ENCODE measurements at places on chromosomes 1 and 21.

GRCh38 chr1:36385410-36386264, at the start of gene STK40:
STK40 (minus strand) TSS chr1:36385924; CDS start chr1:36361332, 24,592 bp downstream.
- peak; percentile 97 for DNase-seq

DNA sequence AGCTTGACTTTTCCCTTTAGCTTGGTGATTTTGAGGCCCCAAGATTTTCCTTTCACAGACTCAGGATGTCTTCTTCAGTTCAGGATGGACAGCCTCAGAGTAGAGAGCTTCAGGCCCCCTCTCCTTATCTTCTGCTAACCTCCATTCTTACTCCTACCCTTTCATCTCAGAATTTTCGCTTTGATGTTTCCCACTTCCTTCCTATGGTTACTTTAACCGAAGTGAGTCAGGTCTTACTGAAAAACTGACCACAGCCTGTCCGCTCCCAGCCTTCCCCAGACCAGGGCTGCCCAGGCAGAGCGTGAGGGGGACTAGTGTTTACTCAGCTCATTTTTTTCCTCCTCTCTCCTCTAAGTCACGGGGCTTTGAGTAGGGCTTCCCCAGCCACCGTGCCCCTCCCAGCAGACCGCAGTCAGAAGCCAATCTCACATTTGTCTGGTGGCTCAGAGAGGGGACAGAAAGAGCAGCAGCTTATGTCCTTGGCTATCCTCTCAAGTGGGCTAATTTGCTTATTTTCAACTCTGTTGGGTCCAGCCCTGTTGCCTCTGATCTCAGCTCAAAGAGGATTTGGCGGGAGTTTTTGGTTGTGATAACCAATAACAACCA, 4.2 kb upstream of the IL19 start:
- DNase-seq: peak; percentile 2

- no peak for DNase-seq
These were observed 8.9 kb downstream of the VTCN1 start for GRCh38 chr1:117201808-117202207.

DNA sequence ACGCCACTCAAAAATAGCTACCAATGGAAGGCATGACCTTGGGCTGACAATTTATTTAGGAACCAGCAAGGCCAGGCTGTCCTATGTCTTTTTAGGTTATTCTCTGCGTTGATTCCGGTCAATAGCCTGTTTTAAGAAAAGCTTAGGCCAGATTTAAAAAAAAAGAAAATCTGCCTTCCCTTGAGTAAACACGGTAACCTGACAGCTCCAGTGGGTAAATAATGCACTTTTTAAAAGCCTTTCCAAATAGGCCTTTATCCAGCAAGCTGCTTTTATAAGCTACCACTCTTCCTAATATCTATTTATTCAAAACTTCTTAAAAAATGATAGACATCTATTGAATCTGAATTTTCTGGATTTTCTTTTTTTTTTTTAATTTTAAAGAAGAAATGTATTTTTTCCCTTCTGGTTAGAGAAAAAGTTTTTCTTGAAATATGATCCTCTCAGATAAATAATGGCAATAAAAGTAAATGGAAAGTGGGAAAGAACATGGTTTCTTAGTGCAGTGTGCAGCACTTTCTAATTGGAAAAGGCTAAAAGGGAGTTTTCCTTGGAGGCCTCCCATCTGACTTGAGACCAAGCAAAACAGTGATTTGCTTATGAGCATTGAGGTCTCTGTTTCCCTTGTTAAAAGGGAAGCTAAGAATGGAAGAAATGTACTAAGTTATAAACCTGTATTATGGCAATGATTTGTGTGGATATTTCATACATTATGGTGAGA, 281.0 kb upstream of the RUNX1 start:
- peak; percentile 17 for DNase-seq

DNA sequence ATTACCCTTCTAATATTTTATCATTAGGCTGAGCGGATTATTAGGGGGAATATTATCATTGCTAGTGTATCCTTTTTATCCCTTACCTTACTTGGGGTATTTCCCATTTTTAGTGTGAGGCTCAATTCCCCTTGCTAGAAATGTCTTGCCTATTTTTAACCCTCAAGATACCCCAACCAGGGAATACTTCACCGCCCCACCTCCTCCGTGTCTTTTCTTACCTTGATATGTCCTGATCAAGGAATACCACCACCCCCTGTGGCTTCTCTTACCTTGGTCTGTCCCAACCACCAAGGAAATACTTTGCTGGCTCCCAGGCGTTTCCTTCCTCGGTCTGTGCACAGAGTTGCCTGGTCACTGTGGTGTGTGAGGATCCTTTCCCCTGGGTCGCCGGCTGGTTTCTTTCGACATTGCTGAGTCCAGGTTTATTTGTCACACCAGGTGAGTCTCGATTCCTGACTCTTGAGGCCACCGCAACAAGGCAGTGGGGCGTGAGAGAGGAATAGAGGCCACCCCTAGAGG, 57.8 kb downstream of the SERINC2 start:
- DNase-seq: no peak

Data from NCI-H2029 (cell line).